ENCODE measurements at places on chromosomes 16 and 17. TPM values are rescaled to one million over a fixed set of nuclear protein-coding genes. Genes with fewer than 3 reads are reported as not detected.

GRCh38 chr17:71227841-71228240, 893.0 kb upstream of the SOX9 start:
- DNase-seq: no peak

The SMCR8 gene
- total RNA-seq: 16.6 TPM

GRCh38 chr17:7340179-7340578, 3.9 kb downstream of the ACAP1 start:
- DNase-seq: no peak

The SCIMP gene
- not detected for total RNA-seq

DNA sequence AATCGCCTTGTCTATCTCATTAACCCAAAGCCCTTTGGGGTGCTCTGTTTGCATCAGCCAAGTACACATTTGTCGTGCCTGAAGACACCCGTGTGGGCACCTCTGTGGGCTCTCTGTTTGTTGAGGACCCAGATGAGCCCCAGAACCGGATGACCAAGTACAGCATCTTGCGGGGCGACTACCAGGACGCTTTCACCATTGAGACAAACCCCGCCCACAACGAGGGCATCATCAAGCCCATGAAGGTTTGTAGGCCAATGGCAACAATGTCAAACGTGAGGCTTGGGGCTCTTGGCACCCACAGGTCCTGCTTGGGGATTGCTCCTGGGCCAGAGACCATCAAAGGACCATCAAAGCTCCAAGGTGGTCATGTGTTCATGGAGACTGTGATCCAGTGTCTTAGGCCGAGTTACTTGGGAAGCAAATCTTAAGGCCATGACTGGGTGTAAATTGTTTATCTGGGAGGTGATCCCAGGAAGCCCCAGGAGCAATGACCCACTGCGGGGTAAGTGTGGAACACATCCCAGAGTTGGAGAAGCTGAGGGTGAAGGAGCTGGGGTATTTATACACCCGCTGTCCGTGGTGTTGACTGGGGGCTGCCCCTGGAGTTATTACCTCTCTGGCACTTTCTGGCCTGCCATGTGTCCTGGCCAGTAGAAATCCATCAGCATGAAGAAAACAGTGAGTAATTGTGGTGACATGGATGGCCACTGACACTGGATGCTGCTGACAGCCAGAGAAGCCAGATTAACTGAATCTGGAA, 24.0 kb downstream of the CDH5 start:
- DNase-seq: no peak

DNA sequence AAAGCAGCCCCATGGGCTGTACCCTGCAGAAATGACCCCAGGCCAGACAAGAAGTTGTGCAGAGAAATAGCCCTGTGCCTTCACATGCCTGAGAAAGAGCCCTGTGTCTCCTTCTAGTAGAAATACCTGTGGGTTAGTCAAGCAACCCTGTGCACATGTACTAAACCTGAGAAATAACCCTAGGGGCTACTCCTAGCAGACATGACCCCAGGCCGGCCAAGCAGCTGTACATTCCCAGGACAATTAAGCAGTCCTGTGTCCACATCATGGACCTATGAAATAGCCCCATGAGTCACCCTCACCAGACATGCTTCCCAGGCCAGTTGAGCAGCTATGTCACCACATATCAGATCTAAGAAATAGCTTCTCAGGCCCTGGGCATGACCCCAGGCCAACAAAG, 519.7 kb upstream of the CA10 start:
- DNase-seq: no peak

The SOX8 gene
- total RNA-seq: 6.7 TPM

DNA sequence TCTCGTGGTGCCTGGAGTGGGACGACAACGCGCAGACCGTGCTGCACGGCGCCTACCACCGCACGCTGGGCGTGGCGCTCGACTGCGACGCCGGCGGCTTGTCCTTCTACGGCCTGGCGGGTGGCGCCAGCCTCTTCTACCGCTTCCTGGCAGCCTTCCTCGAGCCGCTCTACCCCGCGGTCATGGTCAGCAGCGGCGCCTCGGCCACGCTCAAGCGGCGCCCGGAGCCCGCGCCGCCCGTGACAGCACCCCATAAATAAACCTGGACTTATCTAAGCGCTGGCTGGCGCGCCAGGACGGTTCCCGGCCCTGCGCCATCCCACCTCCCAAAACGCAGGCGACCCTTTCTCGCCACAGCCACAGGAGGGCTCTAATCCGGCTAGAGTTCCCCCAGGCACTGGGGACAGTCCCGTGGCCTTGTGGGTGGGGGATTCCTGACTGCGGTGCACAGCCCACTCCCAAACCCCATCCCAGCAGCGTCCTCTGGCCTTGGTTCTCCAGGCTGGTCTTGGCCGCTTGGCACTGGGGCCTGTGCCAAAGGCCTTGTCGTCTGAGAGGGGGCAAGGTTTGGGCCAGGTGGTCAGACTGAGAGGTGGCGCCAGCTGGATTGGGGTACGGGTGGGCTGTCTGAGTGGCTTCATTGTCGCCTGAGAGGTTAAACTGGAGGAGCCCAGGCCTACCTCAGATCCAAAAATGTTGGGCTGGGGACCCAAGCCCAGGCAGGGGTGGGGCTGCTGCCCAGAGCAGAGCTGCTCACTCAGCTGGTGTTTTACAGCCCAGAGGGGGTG, 10.1 kb upstream of the SLC16A5 start:
- no peak for DNase-seq

The KIF2B gene
- total RNA-seq: not detected

The ACD gene
- total RNA-seq: 32.7 TPM

GRCh38 chr16:68756239-68756915, 19.3 kb downstream of the CDH1 start:
- no peak for DNase-seq

DNA sequence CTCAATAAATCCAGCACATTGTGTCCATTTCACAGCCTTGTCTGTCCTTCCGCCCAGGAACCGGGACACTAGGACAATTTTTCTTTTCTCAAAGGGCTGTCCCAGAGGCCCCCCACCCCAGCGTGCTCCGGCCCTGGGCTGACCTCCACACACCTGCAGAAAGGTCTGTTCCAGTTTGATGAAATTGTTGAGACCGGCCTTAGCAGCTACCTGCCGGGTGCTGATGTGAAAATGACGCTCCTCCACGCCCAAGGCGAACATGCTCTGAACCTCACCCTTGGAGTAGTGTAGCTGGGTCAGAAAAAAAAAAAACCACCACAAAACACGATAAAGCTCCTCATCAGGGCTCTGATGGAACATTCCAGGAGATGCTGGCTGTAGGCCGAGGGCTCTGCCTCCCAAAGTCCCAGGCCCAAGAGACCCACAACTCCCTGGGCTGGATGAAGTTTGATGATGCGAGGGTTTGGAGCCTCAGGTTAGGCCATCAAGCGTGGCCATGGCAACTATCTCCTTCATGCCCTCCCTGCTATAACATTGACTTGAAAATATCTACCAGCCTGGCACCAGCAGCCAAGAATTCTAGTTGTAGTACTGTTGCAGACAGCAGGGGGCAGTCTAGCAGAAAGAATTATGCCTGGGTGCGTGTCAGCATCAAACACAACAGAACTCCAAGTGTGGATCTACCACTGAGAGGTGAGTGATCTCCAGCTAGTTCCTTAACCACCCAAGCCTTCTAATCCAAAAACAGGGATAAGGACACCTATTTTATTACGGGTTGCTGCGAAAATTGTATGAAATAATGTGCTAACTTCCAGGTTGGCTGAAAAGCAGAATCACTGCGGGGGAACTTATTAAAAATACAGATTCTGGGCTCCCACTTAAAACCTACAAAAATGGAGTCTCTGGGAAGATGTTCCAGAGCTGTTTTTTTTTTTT, 62.1 kb downstream of the RMI2 start:
- peak; percentile 53 for DNase-seq

The NOTUM gene
- 0.60 TPM for total RNA-seq

GRCh38 chr17:28949185-28950016, 1.9 kb downstream of the PHF12 start:
- DNase-seq: no peak

DNA sequence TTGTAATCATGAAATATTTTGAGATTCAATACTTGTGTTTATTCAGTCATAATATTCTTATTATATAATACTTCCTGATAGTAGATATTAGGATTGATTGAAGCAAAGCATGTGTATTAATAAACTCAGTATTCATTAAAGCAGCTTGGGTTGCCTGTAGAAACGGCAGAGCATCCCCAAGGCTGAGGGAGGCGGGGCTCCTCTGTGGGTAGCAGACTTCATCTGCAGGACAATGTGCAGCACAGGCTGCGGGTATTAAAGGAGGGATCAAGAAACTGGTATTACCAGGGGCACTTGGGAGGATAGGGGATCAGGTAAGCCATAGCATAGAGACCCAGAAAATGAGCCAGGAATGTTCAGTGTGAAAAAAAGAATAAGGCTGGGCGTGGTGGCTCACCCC, 213.6 kb downstream of the PRKCA start:
- no peak for DNase-seq

GRCh38 chr16:78543023-78543422, 443.6 kb downstream of the WWOX start:
- DNase-seq: no peak

DNA sequence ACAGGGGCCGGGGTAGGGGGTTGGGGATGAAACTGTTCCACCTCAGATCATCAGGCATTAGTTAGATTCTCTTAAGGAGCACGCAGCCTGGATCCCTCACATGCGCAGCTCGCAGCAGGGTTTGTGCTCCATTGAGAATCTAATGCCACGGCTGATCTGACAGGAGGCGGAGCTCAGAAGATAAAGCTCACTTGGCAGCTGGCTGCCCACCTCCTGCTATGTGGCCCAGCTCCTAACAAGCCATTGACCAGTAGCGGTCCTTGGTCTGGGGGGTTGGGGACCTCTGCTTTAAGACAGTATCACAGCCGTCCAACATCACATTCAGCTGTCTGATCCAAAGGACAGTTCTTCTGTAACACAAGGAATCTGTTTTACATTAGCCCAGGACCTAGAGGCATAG, 62.5 kb downstream of the SLC39A11 start:
- no peak for DNase-seq

- DNase-seq: no peak
These were observed 2.0 kb downstream of the PRAC2 start for GRCh38 chr17:48725004-48725287.

DNA sequence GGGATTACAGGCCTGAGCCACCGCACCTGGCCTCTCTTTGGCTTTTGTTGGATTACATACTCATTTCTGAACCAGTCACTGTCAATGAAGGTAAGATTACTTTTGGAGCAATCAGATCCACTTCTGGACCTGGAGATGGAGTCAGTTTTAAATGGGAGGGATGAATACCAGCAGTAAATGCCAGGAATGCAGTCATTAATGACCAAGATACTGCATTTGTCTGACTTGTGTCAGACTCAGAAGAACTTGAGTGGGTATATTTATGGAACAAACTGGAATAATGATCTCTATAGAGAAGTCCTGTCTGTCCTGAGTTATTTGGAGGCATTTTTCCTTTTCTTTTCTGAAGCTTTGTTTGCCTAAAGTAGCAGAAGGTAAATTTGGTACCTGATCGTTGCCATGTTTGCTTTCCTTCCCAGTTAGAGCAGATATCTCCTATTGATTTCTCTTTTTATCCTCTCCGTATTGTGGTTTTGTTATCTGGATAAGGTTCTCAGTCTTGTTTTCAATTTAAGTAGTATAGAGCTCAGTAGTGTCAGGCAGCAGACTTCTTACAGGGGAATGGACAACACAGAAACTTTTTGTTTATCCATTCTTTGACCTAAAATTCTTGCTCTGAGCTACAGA, 10.7 kb downstream of the NLK start:
- no peak for DNase-seq

The KRT25 gene
- not detected for total RNA-seq

- no peak for DNase-seq
These were observed 33.2 kb downstream of the TIMM22 start for GRCh38 chr17:1029922-1030644.

The SLX1B gene
- 40.6 TPM for total RNA-seq

DNA sequence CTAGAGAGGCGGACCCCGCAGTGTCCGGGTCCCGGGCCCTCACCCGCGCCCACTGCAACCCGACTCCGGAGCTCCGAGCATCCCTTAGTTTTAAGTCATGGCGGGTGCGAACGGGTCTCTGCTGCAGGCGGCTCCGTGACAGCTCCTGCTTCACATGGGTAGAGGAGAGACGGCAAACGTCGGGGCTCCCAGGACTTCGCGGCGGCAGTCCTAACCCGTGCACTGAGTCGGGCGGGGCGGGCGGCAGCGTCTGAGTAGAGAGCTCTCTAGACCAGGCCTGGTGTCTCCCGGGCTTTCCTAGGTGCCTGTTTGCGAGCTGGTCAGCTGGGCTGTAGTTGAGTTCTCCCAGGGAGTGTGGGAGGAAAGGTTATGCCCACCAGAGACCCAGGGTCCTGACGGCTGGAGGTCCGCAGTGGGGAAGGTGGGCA, 345 bp downstream of the TSC2 start:
- DNase-seq: no peak

GRCh38 chr16:65570261-65570660, 448.4 kb upstream of the CDH11 start:
- no peak for DNase-seq

- DNase-seq: no peak
These were observed 27.2 kb upstream of the ST6GALNAC1 start for GRCh38 chr17:76670718-76671122.

The C16orf92 gene
- not detected for total RNA-seq

The DCUN1D3 gene
- 24.2 TPM for total RNA-seq

The CIITA gene
- total RNA-seq: not detected

GRCh38 chr16:53022374-53022773, 30.3 kb downstream of the CHD9NB start:
- peak; percentile 28 for DNase-seq

GRCh38 chr17:41784207-41784744, 2.2 kb downstream of the JUP start:
- no peak for DNase-seq

The SLFN12 gene
- 16.6 TPM for total RNA-seq

DNA sequence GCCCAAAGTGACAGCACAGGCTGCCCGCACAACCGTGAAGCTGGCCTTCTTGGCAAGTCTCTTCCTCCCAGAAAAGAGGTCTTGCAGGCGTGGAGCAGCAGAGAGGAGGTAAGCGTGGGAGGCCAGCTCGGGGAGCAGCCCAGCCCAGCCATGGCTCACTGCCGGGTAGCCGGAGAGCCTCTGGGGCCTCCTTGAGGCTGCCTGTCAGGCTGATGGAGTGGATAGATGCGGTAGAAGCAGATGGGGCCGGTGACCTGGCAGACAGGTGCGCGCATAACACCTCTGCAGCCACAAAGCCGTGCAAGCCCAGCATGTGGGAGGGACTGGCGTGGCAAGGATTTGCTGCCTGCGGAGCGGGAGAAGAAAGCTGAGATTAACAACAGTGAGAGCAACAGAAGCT, 17.1 kb upstream of the DOK4 start:
- DNase-seq: no peak

The TP53TG3B gene
- not detected for total RNA-seq

The KCNJ18 gene
- total RNA-seq: not detected

The CPSF4L gene
- total RNA-seq: 0.33 TPM

DNA sequence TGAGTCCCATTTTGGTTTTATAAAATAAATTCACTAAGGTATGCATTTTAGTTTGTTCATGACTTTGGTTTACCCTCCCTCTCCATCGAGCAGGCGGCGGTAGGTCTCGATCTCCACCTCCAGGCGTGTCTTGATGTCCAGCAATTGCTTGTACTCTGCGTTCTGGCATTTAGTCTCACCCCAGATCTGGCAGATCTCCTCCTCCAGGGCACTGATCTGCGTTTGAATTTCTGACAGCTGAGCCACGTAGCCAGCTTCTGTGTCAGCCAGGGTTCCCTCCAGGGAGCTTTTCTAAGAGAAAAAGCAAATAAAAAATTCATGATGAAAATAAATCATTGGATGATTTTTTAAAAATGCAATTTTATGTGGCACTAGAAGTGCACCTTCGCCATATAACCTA, 4.2 kb downstream of the KRT24 start:
- no peak for DNase-seq

The PTGES3L gene
- 6.5 TPM for total RNA-seq

GRCh38 chr17:75558666-75559530, 28.7 kb upstream of the MYO15B start:
- no peak for DNase-seq

GRCh38 chr16:27408602-27409031, 6.6 kb downstream of the IL21R start:
- DNase-seq: no peak
